ENCODE measurements at places on chromosomes 11 and 22.

DNA sequence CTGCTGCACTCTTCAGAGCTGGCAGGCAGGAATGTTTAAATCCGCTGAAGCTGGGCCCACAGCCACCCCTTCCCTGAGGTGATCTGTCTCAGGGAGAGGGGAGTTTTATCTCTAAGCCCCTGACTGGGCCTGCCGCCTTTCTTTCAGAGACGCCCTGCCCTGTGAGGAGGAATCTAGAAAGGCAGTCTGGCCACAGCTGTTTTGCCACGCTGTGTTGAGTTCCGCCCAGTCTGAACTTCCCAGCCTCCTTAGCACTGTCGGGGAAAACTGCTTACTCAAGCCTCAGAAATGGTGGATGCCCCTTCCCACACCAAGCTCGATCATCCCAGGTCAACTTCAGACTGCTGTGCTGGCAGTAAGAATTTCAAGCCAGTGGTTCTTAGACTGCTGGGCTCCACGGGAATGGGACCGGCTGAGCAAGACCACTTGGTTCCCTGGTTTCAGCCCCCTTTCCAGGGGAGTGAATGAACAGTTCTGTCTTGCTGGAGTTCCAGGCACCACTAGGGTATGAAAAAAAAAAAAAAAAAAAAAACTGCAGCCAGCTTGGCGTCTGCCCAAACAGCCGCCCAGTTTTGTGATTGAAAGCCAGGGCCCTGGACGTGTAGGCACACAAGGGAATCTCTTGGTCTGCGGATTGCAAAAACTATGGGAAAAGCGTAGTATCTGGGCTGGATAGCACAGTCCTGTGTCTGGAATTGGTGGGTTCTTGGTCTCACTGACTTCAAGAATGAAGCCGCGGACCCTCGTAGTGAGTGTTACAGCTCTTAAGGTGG, 127.4 kb downstream of the SPON1 start:
- DNase-seq: no peak

- DNase-seq: no peak
Observed at GRCh38 chr11:77542296-77542695, 47.5 kb upstream of the AQP11 start.

GRCh38 chr11:45617871-45618601, 47.4 kb downstream of the CHST1 start:
- no peak for DNase-seq

- DNase-seq: no peak
Observed at GRCh38 chr11:1392111-1392510, 2.4 kb downstream of the BRSK2 start.

DNA sequence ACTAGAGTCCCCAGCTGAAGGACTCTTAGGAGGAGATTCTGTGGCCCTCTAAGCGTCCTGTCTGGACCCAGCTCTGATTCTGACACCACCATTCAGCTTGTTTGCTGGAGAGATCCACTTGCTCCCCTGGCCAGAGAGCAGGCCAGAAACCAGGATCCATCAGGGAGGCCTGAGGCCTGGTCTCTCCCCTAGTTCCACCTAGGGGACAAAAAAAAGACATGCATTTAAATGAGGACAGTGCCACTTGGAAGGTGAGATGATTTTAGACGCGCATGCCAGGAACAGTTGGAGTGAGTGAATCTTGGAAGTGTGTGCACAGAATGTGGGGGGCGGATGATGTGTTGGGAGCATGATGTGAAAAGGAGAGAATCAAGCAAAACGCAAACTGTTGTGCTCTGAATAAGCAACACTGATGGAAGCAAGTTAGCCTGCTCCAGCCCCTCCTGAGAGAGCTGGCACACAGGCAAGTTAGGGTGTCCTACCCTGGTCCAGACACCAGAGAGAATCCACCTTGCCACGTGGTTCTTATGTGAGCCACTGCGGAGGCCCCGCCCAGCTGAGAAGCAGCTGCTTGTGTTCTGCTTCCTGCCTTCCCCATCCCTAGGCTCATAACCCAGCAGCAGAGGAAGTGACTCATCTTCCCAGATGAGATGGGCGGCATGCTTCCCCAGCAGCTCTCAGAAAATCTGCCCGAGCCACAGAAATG, 8.0 kb upstream of the SLCO2B1 start:
- peak; percentile 11 for DNase-seq

DNA sequence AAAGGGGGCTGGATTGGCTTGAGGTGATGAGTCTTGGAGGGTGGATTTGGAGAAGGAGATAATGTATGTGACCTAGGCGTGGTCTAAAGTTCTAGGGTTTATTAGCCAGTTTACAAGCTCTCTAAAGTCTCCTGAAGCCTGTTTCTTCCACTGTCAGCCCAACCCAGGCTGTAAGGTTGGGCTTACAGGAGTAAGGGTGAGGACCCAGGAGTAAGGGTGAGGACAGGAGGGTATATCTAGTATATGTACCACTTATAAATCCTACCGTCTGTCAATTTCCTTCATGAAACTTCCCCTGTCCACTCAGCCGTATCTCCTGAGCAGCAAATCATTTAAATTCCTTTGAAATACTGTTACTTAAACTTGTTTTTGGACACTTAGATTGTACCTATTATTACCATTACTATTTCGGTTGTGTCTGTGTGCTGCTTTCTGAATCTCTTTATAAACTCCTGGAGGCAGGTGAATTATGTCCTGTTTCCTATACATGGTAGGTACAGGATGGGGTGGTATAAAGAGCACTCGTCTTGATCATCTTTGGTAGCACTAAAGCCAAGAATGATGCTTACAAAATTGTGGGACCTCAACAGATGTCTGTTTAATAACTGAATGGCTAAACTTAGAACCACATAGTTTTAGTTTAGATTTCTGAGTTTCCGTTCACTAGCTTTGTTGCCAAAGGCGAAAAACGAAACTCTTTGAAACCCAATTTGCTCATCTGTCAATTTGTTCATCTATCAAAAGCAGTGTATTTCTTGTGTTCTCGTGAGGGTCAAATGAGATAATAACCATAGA, 192.0 kb downstream of the GRIK4 start:
- no peak for DNase-seq

DNA sequence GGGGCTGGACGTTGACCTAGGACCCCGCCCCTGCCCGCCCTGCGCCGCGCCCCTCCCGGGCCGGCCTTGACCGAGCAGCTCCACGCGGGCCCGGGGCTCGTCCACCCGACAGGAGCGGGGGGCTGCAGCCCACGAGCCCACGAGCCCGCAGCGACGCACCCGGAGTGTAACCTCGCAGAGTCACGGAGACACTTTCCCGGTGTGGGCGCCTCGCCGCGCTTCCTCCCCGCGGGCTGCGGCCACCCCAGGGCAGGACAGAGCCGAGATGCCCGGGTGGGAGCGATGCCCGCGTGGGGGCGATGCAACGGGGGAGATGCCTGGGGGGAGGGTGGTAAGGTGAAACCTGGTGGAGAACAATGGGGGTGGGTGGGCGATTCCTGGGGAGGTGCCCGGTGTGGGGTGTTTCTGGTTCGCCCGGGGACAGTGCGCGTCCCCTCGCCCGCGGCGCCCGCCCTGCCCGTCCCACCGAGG, 4.9 kb upstream of the ZBED4 start:
- no peak for DNase-seq
